IMR-90 (cell line): ENCODE measurements at places on chromosomes 1 and 21. TPM values are rescaled to one million over a fixed set of nuclear protein-coding genes. Genes with fewer than 3 reads are reported as not detected.

DNA sequence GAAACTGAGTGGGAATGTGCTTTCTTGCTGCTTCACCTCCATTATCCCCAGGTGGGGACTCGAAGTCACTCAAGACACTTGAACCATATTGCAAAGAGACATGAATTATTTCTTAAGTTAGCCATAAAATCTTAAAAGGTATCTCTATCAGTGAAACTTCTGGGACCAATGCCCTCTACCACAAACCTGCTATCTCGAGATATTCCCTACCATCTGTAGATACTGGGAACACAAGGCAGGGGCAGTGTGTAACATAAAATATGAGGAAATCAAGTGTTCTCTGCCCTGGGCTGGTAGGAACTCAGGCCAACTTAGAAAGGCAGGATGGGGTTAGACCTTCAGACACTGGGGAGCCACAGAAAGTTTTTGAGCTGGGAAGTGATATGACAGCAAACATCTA lies 1.3 kb upstream of the CD58 start:
- no peaks in the 10 kb centered on the region for H3K36me3 ChIP-seq
- H3K4me1 ChIP-seq, result peaks cover 2% of the 10 kb centered on the region; the same call in 1 of the 2 replicates
- DNase-seq, result no peak
- H3K27me3 ChIP-seq, result peaks cover 18% of the 10 kb centered on the region

GRCh38 chr1:201444792-201445191 lies 23.3 kb upstream of the TNNI1 start:
- no peak for DNase-seq
- H3K27me3 ChIP-seq, result no peaks in the 10 kb centered on the region
- peaks cover 6% of the 10 kb centered on the region for H3K4me1 ChIP-seq
- no peak overlapping the region for H3K4me3 ChIP-seq

DNA sequence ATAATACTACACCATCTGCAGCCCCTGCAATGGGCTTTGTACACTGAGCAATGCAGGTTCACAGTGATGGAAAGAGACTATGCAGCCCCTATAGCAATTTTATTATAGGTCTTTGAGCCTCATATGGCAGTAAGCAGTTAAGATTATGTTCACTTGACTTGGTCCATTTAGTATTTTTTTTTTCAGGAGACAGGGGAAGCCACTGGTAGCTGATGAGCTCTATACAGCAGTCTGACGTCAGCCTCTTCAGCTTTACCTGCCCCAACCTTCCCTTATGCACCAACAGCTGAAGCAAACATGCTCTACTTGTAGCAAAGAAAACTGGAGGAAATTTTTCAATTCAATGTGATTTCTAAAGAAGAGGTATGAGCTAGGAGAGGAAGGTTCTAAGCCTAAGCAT lies 32.2 kb downstream of the AIDA start:
- H3K27ac ChIP-seq, result no peak overlapping the region
- no peaks in the 10 kb centered on the region for H3K27me3 ChIP-seq
- no peak for DNase-seq
- H3K4me1 ChIP-seq, result no peaks in the 10 kb centered on the region
- peaks cover 14% of the 10 kb centered on the region for H3K36me3 ChIP-seq

DNA sequence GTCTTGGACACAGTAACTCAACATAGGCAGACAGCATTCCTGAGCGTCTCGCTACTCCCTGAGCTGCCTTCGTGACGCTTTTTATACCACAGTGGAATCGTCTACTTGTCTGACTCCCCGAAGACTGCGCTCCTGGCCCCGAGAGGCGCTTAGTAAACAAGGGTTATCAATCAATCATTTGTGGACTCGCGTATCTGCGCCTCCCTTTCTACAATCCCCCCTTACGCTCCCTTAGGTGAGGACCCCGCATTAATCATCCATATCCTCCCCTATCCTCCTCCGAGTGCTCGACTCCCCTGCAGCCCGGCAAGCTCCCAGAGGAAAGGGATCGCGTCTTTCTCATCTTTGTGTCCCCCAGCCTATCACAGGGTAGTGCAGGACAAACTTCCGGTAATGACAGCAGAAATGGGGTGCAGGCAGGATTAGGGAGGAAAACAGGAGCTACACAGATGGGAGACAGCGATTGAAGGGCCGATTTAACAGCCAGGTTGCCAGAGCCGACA lies 522 bp downstream of the TMEM59 start:
- H3K36me3 ChIP-seq, result no peaks in the 10 kb centered on the region
- H3K27me3 ChIP-seq, result no peaks in the 10 kb centered on the region
- H3K4me3 ChIP-seq, result peak overlapping the region; percentile 79
- peak overlapping the region; percentile 75 for H3K27ac ChIP-seq
- H3K4me1 ChIP-seq, result peaks cover 6% of the 10 kb centered on the region

FCRL1 gene
- polyA plus RNA-seq, result not detected in 2 replicates

- no peaks in the 10 kb centered on the region for H3K4me1 ChIP-seq
- H3K27me3 ChIP-seq, result no peaks in the 10 kb centered on the region
- H3K4me3 ChIP-seq, result no peak overlapping the region
- no peak overlapping the region for H3K27ac ChIP-seq
- peaks cover 4% of the 10 kb centered on the region for H3K36me3 ChIP-seq
- no peak for DNase-seq
Measured at GRCh38 chr1:52474807-52475206, 70.4 kb downstream of the PRPF38A start.

IFI44 gene
- 1.8 and 2.2 TPM in 2 replicates for polyA plus RNA-seq

SMIM1 gene
- polyA plus RNA-seq, result 3.4 and 7.6 TPM in 2 replicates

GRCh38 chr1:12436345-12436658 lies 181.7 kb downstream of the DHRS3 start:
- H3K27ac ChIP-seq, result no peak overlapping the region
- no peak for DNase-seq
- H3K27me3 ChIP-seq, result no peaks in the 10 kb centered on the region
- no peak overlapping the region for H3K4me3 ChIP-seq
- H3K36me3 ChIP-seq, result peaks cover 2% of the 10 kb centered on the region; the same call in 1 of the 2 replicates
